ENCODE measurements at places on chromosomes 11 and 22.

- no peak for DNase-seq
These were observed 30.8 kb upstream of the ALDH3B2 start for GRCh38 chr11:67705264-67705663.

GRCh38 chr22:24391836-24392217 lies 35.6 kb upstream of the ADORA2A start:
- no peak for DNase-seq

DNA sequence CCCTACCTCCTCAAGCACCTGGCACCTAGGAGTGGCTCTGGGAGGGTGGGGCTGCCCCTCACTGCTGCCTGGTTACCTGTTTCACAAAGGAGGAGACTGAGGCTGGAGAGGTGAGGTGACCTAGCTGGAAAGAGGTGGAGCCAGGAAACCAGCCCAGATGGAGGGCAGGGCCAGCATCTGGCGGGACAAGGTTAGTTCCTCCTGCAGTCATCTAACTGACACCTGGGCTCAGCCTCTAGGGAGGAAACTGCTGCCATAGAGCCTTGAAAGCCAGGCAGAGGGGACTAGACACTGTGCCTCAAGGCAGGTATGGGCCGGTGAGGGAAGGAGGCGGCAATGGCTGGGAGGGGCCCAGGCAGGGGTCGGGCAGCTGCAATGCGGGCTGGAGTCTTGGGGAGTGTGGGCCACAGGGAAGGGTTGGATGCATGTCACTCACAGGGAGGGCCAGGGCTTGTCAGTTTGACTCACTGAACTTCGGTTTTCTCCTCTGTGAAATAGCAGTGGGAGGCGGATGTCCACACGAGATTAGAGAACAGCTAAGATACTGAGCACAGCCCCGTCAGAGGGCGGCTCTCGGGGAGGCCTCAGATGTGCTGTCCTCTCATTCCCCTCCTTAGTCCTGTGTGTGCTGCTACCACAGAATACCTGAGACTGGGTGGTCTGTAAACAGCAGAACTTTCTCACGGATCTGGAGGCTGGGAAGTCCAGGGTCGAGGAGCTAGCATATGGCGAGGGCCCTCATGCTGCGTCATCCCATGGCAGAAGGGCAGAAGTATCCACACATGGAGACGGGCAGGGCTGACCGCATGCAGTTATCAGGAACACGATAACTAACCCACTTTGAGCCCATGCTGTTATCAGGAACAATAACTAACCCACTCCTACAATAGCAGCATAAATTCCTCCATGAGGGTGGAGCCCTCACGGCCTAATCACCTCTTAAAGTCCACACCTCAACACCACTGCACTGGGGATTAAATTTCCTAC lies 16.1 kb downstream of the MGAT3 start:
- DNase-seq = no peak

DNA sequence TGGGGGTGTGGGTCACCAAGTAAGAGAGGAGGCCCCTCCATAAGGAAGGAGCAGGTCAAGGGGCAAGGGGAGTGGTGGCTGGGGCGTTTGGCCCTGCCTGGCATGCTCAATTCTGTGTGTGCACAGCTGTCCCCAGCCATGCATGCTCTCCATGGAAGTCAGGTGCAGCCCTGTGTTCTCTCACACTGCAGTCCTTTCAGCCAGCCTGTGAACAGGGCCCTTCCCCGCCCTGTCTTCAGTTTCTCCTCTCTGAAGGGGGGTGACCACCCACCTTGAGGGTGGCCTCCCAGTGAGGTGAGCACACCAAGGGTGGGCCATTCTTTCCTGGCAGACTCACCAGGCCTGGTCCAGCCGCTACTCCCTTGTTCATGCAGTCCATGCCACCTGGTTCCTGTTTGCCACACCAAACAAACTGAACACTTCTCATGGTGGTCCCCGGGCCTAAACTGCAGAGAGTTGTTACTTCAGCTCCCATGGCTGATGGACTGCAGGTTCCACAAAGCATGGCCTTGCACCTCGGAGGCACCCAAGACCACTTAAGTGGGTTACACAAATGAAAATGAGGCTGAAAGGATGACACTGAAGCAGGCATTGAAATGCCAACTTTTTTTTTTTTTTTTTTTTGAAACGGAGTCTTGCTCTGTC lies 1.7 kb upstream of the CHCHD10 start:
- DNase-seq = no peak

GRCh38 chr22:25483931-25484330 lies 80.5 kb upstream of the GRK3 start:
- DNase-seq = no peak

- no peak for DNase-seq
These were observed 16.9 kb downstream of the CTTN start for GRCh38 chr11:70415191-70415590.

DNA sequence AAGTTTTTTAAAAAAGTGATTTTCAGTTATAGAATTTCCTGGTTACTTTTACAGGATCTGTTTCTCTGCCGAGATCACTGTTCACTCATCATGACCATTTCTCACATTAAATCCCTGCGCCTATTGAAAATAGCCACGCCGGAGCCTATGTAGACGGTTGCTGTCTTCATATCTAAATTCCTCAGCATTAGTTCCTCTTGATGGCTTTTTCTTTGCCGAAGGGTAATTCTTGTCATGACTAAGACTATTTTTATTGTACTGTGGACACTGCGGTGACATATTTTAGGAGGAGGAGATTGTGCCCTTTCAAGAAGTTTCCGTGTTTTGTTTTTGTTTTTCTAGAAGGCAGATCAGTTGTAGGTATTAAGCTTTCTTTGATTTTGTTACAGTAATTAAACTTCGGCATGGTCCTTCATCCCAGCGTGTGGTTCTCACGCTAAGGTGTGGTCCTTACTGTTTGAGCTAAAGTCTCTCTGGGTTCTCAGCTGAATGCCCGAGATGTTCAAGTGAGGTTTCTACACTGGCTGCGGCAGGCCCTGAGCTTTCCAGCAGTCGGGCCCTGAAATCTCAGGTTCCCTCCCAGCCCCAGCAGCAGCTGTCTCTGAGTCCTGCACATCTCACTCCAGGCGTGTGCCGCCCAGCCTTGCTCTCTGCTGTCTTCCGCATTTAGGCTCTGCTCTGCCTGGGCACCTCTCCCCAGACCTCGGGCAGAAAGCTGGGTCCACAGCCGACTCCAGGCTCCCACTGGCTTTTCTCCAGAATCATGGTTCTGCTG lies 1110.5 kb downstream of the TBC1D22A start:
- no peak for DNase-seq

- no peak for DNase-seq
These were observed 15.6 kb downstream of the ZBED4 start for GRCh38 chr22:49869086-49869830.

DNA sequence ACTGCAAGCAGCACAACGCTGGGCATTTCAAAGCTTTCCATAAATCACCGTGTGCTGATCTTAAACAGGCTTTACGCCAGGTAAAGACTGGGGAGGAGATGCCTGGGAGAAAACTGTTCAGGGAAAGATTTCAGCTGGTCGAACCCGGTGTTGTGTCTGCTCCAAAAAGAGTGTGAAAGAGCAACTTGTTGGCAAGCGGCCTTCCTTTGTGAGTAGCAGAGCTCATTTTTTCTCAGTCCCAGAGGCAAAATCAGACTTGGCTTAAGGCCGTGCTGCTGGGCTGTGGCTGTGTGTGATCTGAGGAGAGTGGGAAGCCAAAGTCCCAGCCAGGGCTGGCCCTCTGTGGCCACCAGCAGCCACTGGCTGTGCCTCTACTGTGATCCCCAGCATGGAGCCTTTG lies 75.7 kb upstream of the E2F8 start:
- DNase-seq = no peak
